ENCODE measurements at places on chromosomes 1 and 21.

GRCh38 chr1:46607345-46608130 is 3.5 kb upstream of the MKNK1 start:
- no peak for DNase-seq

- no peak for DNase-seq
Observed at GRCh38 chr1:19717467-19717866, 52.8 kb downstream of the HTR6 start.

- peak; percentile 29 for DNase-seq
Observed at GRCh38 chr1:9249534-9250410, 15.2 kb downstream of the H6PD start.

- DNase-seq: no peak
Observed at GRCh38 chr1:13494025-13494424, 19.8 kb downstream of the LRRC38 start.

- DNase-seq: no peak
Observed at GRCh38 chr21:16308269-16308668, 578.5 kb downstream of the USP25 start.

GRCh38 chr21:42160765-42161164 is 58.2 kb upstream of the ABCG1 start:
- no peak for DNase-seq

GRCh38 chr1:21035794-21036193 is 140.9 kb downstream of the EIF4G3 start:
- DNase-seq: no peak
